ENCODE measurements at places on chromosomes 5 and 9. TPM values are rescaled to one million over a fixed set of nuclear protein-coding genes. Genes with fewer than 3 reads are reported as not detected.

The POU5F2 gene
- total RNA-seq = 0.24 TPM

The TSSK1B gene
- not detected for total RNA-seq

The PCDHGA6 gene
- total RNA-seq = 6.7 TPM

The FAM169A gene
- total RNA-seq = 3.0 TPM

The BDP1 gene
- 12.8 TPM for total RNA-seq

The MYOT gene
- 11.7 TPM for total RNA-seq

The SCGB3A2 gene
- not detected for total RNA-seq

The DOLK gene
- total RNA-seq = 6.4 TPM

The FGD3 gene
- 2.7 TPM for total RNA-seq

The FRMPD1 gene
- 1.6 TPM for total RNA-seq

The SHC3 gene
- 0.35 TPM for total RNA-seq

The IL13 gene
- total RNA-seq = not detected

The ABO gene
- 2.4 TPM for total RNA-seq

The SPATA31D4 gene
- not detected for total RNA-seq

The BTNL8 gene
- total RNA-seq = not detected

The CCNI2 gene
- 0.08 TPM for total RNA-seq

The PCDHB9 gene
- 0.81 TPM for total RNA-seq

The PFN3 gene
- total RNA-seq = not detected

The FGF10 gene
- 1.6 TPM for total RNA-seq

The MRPL22 gene
- 75.6 TPM for total RNA-seq

The GDNF gene
- not detected for total RNA-seq

The TXNDC8 gene
- not detected for total RNA-seq

The OLFM1 gene
- total RNA-seq = 11.9 TPM

The PCDHB7 gene
- 0.62 TPM for total RNA-seq

The SMIM33 gene
- not detected for total RNA-seq

The CER1 gene
- total RNA-seq = not detected

The ADRA1B gene
- total RNA-seq = 1.5 TPM

The RAI14 gene
- total RNA-seq = 10.5 TPM

The SLC25A2 gene
- 0.16 TPM for total RNA-seq

The ARID3C gene
- not detected for total RNA-seq

The PCDHGA4 gene
- total RNA-seq = 9.3 TPM

The ZNF883 gene
- total RNA-seq = 5.7 TPM

The PAPPA gene
- 1.2 TPM for total RNA-seq

The MCIDAS gene
- total RNA-seq = not detected

All from Right ventricle myocardium superior (tissue), 1 donor.